K562 (cell line): ENCODE measurements at places on chromosomes 5 and 9. TPM values are rescaled to one million over a fixed set of nuclear protein-coding genes. Genes with fewer than 3 reads are reported as not detected.

The PTPRD gene
- total RNA-seq = 0.02 and 0.11 TPM in 2 replicates

The C5orf34 gene
- total RNA-seq = 13.8 and 15.7 TPM in 2 replicates

The OTP gene
- 0.16 TPM in 2 replicates for total RNA-seq

The ANP32B gene
- total RNA-seq = 384 and 454 TPM in 2 replicates

The GDA gene
- total RNA-seq = 12.4 and 14.6 TPM in 2 replicates

- no peaks in the 10 kb centered on the region for H3K36me3 ChIP-seq
- no peaks in the 10 kb centered on the region for H3K27me3 ChIP-seq
- no peaks in the 10 kb centered on the region for H3K4me1 ChIP-seq
- no peak for DNase-seq
- no peak overlapping the region for H3K27ac ChIP-seq
- no peak overlapping the region for H3K4me3 ChIP-seq
These were observed 142.1 kb downstream of the MED10 start for GRCh38 chr5:6236170-6236793.

- H3K27ac ChIP-seq = no peak overlapping the region
- H3K27me3 ChIP-seq = no peaks in the 10 kb centered on the region
- H3K4me1 ChIP-seq = no peaks in the 10 kb centered on the region
- DNase-seq = peak; percentile 6
These were observed 684.7 kb upstream of the NUDT12 start for GRCh38 chr5:104247260-104247659.

GRCh38 chr9:70117835-70118319 lies 74.2 kb downstream of the MAMDC2 start:
- no peak overlapping the region for H3K27ac ChIP-seq
- no peaks in the 10 kb centered on the region for H3K27me3 ChIP-seq
- no peaks in the 10 kb centered on the region for H3K4me1 ChIP-seq
- H3K4me3 ChIP-seq = no peak overlapping the region

DNA sequence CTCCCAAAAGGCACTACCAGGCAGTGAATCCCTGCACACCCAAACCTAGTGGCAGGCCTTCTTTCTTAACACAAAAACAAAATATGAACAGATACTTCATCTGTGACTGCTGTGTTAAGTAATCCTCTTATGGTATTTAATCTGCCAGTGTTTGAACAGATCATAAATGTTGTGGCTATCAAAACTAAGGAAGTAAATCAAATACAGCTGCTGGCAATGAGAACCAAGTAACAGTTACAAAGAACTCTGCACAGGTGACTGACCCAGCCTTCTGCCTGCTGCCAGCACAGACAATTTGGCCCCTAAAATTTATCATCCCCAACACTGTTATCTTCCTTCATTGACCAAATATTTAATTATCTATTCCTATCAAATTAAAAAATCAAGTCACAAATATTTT lies 78.0 kb downstream of the GNAQ start:
- H3K27me3 ChIP-seq = no peaks in the 10 kb centered on the region
- DNase-seq = no peak
- H3K36me3 ChIP-seq = peaks cover 5% of the 10 kb centered on the region; the same call in 1 of the 3 replicates
- H3K4me3 ChIP-seq = no peak overlapping the region
- H3K27ac ChIP-seq = peak overlapping the region; percentile 40; the same call in 1 of the 3 replicates

DNA sequence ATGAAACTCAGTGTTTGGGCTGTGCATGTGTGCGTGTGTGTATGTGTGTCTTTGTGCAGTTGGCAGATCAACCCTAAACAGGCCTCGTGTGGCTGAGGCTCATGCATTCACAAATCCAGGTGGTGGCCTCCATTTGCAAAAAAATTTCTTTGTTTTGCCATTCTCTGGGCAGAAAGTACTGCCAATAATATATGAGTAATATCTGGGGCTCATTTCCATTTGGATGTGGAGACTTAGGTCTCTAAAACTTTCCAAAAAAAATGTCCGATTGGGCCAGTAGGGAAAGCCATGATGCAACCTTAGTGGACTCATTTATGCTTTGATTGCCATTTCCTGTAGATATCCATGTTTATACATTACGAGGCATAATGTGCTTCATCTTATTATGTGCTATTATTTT lies 77.9 kb upstream of the RPS23 start:
- H3K27me3 ChIP-seq = no peaks in the 10 kb centered on the region
- no peaks in the 10 kb centered on the region for H3K36me3 ChIP-seq
- DNase-seq = no peak
- no peak overlapping the region for H3K27ac ChIP-seq

DNA sequence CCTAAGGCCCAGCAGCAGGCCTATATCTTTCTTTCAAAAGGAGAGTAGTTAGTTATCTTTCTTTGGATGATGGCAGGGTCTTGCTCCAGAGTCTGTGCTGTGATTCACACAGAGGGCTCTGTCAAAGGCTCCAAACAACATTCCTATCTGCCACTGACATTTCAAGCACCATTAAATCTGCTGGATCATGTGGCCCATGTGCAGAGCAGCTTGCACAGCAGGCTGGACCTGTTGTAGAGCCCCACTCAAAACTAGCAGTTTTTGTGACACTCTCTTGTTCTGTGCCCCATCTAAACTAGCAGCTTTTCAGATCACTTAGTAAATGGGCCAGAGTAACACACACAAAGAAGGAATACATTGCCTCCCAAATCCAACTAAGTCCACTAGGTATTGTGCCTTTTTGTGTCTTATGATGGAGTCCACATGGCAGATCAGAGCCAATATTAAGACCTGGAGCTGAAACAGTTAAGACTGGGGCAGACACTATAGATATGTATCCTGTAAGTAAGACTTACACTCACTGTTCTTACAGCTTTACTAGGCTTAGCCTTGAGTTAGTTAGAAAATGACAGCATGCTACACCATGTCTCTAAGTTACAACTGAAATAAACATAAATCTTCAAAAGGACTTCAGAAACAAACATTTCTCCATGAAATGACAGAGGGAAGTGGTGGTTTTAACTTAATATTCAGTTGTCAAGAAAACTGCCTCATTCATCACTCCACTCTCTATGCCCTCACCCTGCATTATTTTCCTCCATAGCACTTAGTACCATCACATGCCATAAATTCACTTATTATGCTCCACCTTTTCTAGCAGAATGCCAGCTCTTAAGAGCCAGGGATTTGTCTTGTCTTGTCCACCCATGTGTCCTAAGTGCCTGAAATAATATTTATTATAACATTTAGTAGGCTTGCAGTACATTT lies 400.9 kb downstream of the RAB3C start:
- no peak overlapping the region for H3K27ac ChIP-seq
- no peaks in the 10 kb centered on the region for H3K36me3 ChIP-seq
- no peaks in the 10 kb centered on the region for H3K4me1 ChIP-seq

DNA sequence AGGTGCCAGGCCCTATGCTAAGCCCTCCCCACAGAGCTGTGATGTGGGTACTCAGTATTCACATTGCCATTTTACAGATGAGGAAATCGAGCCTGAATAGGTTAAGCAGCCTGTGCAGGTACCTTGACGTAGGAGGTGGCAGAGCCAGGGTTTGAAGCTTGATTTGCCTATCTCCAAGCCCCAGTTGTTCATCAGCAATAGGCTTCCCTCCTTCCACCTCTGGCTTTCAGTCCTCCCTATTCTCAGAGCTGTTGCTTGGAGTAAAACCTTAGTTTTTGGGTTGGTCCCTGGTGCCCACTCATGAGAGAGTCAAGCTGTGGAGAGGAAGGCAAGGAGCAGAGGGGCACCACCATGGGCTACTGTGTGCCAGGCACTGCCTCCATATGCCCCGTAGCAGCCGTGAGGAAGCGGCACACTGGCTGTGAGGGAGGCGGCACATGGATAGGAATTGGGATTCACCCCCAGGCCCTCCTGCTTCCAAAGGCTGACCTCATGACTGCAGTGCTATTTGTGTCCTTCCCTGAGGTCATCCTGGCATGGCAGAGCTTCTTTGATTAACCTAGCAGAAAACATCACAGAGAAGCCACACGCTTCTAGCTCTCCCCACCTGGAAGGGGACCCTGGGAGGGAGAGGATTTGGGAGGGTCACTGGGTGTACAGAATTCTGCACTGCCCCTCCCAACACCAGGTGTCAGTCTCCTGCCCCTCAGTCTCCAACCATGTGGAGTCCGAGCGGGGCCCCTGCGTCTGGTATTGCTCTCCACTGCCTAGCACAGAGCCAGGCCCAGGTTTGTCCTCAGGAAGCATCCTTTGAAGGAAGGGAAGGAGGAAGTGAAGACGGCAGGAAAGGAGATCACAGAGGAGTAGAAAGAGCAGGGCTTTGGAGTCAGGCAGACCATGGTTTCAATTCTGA lies 109.8 kb downstream of the RGS3 start:
- H3K4me3 ChIP-seq = no peak overlapping the region
- no peak for DNase-seq
- no peak overlapping the region for H3K27ac ChIP-seq
- H3K4me1 ChIP-seq = peaks cover 25% of the 10 kb centered on the region
- H3K36me3 ChIP-seq = no peaks in the 10 kb centered on the region
- no peaks in the 10 kb centered on the region for H3K27me3 ChIP-seq
